ENCODE measurements at places on chromosomes 7 and 10.

DNA sequence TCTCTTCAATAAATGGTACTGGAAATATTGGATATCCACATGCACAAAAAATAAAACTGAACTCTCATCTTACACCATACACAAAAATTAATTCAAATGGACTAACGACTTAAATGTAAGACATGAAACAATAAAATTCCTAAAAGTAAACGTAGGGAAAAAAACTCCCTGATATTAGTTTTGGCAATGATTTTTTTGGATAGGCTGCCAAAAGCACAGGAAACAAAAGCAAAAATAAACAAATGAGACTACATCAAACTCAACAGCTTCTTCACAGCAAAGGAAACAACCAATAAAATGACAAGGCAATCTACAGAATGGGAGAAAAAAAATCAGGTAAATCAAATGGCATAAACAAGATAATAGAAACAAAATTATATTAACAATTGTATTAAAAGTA, 65.7 kb downstream of the ORC5 start:
- no peak for DNase-seq

DNA sequence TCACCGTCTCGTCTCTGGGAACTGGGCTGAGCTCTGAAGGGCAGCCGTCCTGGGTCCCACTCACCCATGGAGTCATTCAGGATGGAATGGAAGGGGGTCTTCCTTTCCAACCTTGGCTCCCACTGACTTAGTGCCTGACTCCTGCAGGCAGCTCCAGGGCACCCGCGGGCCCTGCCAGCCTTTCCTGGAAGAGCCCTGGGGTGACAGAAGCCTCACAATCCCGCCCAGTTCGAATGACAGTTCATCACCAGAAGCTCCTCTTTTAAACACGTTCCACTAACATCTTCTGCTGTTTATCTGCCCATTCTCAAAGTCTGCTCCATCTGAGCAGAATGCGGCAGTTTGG, 110.6 kb downstream of the TNS3 start:
- no peak for DNase-seq

DNA sequence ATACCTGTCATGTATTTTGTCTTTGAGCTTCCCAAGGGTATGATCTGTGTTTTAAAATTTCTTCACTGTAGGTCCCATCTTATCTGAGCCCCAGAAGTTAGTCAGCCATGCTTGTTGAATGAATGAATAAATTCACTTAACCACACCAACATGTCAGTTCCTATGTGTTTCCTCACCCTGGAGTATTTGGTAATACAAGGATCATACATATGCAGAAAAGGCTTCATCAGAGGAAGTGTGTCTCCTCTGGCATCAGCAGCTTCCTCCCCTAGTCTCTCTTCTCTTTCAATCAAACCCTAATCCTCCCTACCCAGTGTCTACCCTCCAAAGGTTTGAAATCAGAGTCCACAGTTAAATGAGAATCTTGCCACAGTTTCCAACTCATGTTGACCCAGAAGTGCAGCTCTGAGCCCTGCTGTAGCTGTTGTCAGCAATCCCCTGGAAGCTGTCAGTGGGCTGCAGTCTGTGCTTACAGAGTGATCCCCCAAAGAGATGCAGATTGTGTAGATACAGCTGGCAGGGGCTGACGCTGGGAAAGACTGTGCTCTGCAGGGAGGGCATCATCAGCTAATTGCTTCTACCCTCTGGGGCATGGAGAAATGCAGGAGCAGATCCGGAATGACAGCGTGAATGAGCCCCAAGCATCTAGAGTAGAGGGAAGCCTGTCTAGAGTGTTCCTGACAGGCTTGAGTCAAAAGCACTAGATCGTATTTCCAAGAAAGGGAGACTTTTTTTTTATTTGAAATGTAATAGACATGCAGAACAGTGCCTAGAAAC, 105.0 kb upstream of the WDR11 start:
- DNase-seq, result no peak

- peak; percentile 57 for DNase-seq
These were observed 27.1 kb downstream of the ATXN7L1 start for GRCh38 chr7:105849122-105849855.
